Activated T-helper 2 cell treated with anti-CD3 and anti-CD28 coated beads, Interferon-gamma antibody, Interleukin-2, Interleukin-4, amounts not matched to agents 10 μg/mL and 5 μg/mL and 100 μg/mL, durations not matched to agents 14 hours and 24 hours and 36 hours (primary cell): ENCODE measurements at places on chromosomes 6 and 20.

- no peaks in the 10 kb centered on the region for H3K27me3 ChIP-seq
- no peak overlapping the region for H3K4me3 ChIP-seq
- DNase-seq, result no peak
- H3K4me1 ChIP-seq, result peaks cover 10% of the 10 kb centered on the region
- peaks cover 9% of the 10 kb centered on the region for H3K36me3 ChIP-seq
Observed at GRCh38 chr6:104771258-104771832, 88.4 kb downstream of the HACE1 start.

GRCh38 chr6:38067263-38067980 is 247.9 kb downstream of the ZFAND3 start:
- no peaks in the 10 kb centered on the region for H3K27me3 ChIP-seq
- H3K36me3 ChIP-seq, result peaks cover 23% of the 10 kb centered on the region
- H3K4me3 ChIP-seq, result no peak overlapping the region

DNA sequence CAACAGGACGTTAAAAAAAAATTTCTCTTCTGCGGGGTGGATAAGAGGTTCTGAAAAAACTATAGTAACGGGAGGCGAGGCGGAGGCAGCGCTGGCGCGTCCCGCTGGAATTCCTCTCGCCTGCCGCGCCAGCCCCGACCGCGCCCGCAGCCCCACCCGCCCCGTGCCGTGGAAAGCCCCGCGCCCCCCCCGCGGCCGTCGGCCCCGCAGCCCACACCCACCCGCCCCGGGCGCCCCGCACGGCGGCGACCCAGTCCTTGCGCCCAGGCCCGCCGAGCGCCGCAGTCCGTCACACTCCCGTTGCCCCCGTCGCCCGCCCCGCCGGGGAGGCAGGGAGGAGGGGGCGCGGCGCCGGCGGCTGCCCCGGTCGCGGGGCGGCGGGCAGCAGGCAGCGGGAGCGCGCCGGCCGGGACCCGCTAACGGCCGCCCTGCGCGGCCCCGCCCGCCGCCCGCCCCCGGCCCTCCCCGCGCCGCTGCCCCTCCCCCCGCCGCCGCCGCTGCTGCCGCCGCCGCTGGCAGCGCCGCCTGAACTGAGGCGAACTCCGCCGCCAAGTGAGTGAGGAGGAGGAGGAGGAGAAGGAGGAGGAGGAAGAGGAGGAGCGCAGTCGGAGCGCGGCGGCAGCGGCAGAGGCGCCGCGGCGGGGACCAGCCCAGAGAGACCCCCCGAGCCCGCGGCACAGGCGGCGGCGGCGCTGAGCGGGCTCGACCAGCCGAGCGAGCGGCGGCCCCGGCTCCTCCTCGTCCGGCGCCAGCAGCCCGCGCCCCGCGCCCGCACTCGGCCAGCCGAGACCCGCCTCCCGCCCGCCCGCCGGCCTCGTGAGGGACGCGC is at the start of gene QKI:
QKI (plus strand) TSS at position 602 of the 829 bp plus-strand sequence. CDS start 476 bp downstream, outside the sequence.
- peak; percentile 75 for DNase-seq
- H3K4me3 ChIP-seq, result peak within 1 kb of the TSS; percentile 87
- H3K36me3 ChIP-seq, result no peaks in the 10 kb centered on the region
- peak within 1 kb of the TSS; percentile 91 for H3K27ac ChIP-seq
- H3K27me3 ChIP-seq, result peaks cover 12% of the 10 kb centered on the region

DNA sequence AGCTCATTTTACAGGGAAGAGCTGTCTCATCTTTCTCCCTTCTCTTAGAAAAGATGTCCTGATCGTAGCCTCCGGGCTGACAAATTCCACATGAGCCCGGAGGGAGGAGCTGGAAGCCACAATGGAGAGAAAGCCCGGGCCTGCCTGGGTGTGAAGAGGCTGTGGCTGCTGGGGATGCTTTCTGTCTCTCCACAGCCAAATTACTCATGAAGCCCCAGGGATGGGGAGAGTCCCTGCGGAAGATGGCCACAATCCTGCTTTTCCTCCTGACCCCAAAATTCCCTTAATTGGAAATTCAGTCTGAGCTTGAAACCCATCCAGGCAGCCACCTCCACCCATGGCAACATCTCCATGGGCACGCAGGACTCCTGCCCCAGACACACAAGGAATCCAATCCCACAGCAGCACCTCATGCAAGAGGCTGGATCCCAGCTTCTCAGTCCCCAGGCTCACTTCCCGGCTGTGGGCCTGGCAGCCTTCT is 32.4 kb downstream of the JPH2 start:
- no peak overlapping the region for H3K27ac ChIP-seq
- H3K27me3 ChIP-seq, result peaks cover 22% of the 10 kb centered on the region
- peaks cover 3% of the 10 kb centered on the region for H3K4me1 ChIP-seq
- no peak overlapping the region for H3K4me3 ChIP-seq
- DNase-seq, result no peak

GRCh38 chr6:14144678-14145113 is 27.1 kb downstream of the CD83 start:
- DNase-seq, result peak; percentile 50
- no peaks in the 10 kb centered on the region for H3K36me3 ChIP-seq
- no peaks in the 10 kb centered on the region for H3K27me3 ChIP-seq
- H3K4me3 ChIP-seq, result no peak overlapping the region

- H3K27ac ChIP-seq, result no peak overlapping the region
- no peak overlapping the region for H3K4me3 ChIP-seq
- peaks cover 17% of the 10 kb centered on the region for H3K4me1 ChIP-seq
- DNase-seq, result no peak
- H3K27me3 ChIP-seq, result peaks cover 25% of the 10 kb centered on the region
Observed at GRCh38 chr6:99192561-99192960, 156.9 kb downstream of the FAXC start.

DNA sequence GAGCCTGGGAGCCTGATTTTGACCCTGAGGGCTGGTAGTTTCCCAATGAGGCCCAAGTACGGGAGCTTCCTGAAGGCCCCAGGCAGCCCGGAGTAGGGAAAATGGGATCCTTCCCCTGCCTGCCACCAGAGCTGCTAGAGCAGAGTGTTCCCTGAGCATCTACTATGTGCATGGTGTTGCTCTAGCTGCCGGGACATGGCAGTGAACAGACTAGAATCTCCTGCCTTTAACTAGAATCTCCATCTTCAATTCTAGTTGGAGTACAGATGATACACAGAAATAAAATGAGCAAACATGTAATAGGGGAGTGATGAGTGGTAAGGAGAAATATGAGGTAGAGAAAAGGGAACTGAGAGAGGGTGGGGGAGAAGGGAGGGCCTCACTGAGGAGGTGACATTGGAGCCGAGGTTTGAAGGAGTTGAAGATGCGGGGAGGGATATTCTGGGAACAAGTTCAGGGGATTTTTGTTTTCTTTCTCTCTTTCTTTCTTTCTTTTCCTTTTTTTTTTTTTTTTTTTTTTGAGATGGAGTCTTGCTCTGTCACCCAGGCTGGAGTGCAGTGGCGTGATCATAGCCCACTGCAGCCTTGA is 18.5 kb downstream of the VSTM2L start:
- H3K27ac ChIP-seq, result no peak overlapping the region
- peaks cover 8% of the 10 kb centered on the region for H3K4me1 ChIP-seq
- H3K4me3 ChIP-seq, result no peak overlapping the region
- peaks cover 8% of the 10 kb centered on the region for H3K27me3 ChIP-seq
- no peak for DNase-seq
- H3K36me3 ChIP-seq, result no peaks in the 10 kb centered on the region

GRCh38 chr6:31267651-31268368 is 4.1 kb downstream of the HLA-C start:
- H3K36me3 ChIP-seq, result peaks cover 54% of the 10 kb centered on the region
- H3K27me3 ChIP-seq, result no peaks in the 10 kb centered on the region
- H3K4me1 ChIP-seq, result peaks cover 18% of the 10 kb centered on the region
- no peak for DNase-seq
- H3K4me3 ChIP-seq, result peak overlapping the region; percentile 31

GRCh38 chr20:63337786-63338420 is 23.2 kb downstream of the CHRNA4 start:
- no peaks in the 10 kb centered on the region for H3K4me1 ChIP-seq
- no peaks in the 10 kb centered on the region for H3K36me3 ChIP-seq
- DNase-seq, result no peak
- no peak overlapping the region for H3K27ac ChIP-seq

- H3K27ac ChIP-seq, result no peak overlapping the region
- H3K4me1 ChIP-seq, result peaks cover 1% of the 10 kb centered on the region
- H3K4me3 ChIP-seq, result no peak overlapping the region
- peaks cover under 1% of the 10 kb centered on the region for H3K27me3 ChIP-seq
Observed at GRCh38 chr20:49987868-49988690, 5.3 kb downstream of the SNAI1 start.

DNA sequence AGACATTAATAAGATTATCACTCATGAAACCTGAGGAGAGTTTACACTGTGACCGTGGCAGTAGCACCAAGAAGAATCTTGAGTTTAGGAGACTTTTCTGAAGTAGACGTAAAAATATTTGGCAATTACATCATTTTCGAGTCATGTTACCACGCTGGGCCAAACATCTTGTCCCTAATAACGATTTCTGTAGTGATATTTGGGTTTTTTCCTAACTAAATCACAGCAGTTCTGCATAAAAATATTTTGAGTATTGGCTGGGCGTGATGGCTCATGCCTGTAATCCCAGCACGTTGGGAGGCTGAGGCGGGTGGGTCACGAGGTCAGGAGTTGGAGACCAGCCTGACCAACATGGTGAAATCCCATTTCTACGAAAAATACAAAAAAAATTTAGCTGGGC is 262.4 kb downstream of the PHF3 start:
- DNase-seq, result no peak
- no peak overlapping the region for H3K27ac ChIP-seq
- H3K4me3 ChIP-seq, result no peak overlapping the region
- no peaks in the 10 kb centered on the region for H3K27me3 ChIP-seq
- H3K36me3 ChIP-seq, result no peaks in the 10 kb centered on the region

DNA sequence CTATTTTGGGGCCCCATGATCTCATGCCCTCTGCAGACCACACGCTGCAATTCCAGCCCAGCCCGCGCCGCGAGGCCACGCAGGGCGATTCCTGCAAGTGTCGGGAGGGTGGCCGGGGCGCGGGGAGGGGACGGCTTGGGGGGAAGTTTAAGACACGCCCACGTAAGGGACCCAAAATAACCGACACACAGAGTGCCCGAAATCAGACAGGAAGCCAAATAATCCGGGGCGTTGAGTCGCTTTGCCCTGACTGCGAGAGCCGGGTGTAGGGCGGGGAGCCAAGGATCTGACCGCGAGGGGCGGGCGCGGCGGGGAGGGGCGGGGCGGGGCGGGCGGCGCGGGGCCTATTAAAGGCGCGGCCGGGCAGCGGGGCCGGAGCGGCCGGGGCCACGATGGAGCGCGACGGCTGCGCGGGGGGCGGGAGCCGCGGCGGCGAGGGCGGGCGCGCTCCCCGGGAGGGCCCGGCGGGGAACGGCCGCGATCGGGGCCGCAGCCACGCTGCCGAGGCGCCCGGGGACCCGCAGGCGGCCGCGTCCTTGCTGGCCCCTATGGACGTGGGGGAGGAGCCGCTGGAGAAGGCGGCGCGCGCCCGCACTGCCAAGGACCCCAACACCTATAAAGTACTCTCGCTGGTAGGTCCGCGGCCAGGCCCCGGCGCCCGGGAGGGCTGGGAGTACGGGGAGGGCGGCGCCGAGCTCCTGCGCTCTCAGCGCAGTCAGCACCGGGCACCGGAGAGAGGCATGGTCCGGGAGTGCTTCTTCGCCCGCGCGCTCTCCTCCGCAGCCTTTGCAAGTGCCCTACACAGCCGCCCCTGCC is at the start of gene ENPP1:
ENPP1 (plus strand) TSS at position 377 of the 816 bp plus-strand sequence; CDS start at position 393, 16 bp downstream.
- H3K27me3 ChIP-seq, result peaks cover 40% of the 10 kb centered on the region
- peak within 1 kb of the TSS; percentile 85 for H3K27ac ChIP-seq
- DNase-seq, result peak; percentile 52
- H3K36me3 ChIP-seq, result no peaks in the 10 kb centered on the region
- peaks cover 37% of the 10 kb centered on the region for H3K4me1 ChIP-seq

- H3K27me3 ChIP-seq, result peaks cover 44% of the 10 kb centered on the region
- no peaks in the 10 kb centered on the region for H3K4me1 ChIP-seq
- DNase-seq, result no peak
- no peak overlapping the region for H3K27ac ChIP-seq
- no peaks in the 10 kb centered on the region for H3K36me3 ChIP-seq
Observed at GRCh38 chr20:4342609-4343008, 327.3 kb upstream of the RNF24 start.

GRCh38 chr6:82867946-82868345 is 197.7 kb downstream of the UBE3D start:
- no peak overlapping the region for H3K4me3 ChIP-seq
- H3K4me1 ChIP-seq, result no peaks in the 10 kb centered on the region
- no peak overlapping the region for H3K27ac ChIP-seq
- DNase-seq, result no peak

- H3K4me3 ChIP-seq, result peak overlapping the region; percentile 66
- peaks cover 4% of the 10 kb centered on the region for H3K36me3 ChIP-seq
- peak; percentile 68 for DNase-seq
- H3K4me1 ChIP-seq, result peaks cover 68% of the 10 kb centered on the region
- no peaks in the 10 kb centered on the region for H3K27me3 ChIP-seq
- peak overlapping the region; percentile 98 for H3K27ac ChIP-seq
Observed at GRCh38 chr6:30769088-30769852, 24.9 kb upstream of the IER3 start.

GRCh38 chr20:37880726-37881591 is 22.0 kb upstream of the VSTM2L start:
- H3K4me1 ChIP-seq, result no peaks in the 10 kb centered on the region
- no peak for DNase-seq
- H3K27ac ChIP-seq, result no peak overlapping the region

GRCh38 chr6:11358904-11359830 is 126.7 kb upstream of the NEDD9 start:
- H3K27me3 ChIP-seq, result no peaks in the 10 kb centered on the region
- peaks cover 78% of the 10 kb centered on the region for H3K4me1 ChIP-seq
- DNase-seq, result no peak
- H3K36me3 ChIP-seq, result peaks cover 83% of the 10 kb centered on the region

DNA sequence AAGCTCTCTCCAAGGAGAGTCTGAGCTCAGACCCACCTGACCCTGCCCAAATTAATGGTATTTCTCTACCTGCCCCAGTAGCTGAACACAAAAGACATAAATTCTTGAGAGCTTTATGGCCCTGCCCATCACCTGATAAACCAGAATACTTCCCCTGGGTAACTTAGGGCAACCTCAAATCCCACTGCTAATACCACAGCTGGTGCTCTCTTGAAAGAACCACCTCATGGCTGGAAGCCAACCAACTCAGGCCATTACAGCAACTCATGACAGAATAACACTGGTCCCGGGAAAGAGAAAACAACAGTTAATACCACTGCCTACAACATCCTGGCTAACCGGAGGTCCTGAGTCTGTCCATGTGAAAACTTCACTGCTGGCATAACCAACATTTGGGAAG is 328.6 kb downstream of the NKAIN2 start:
- no peak overlapping the region for H3K27ac ChIP-seq
- no peaks in the 10 kb centered on the region for H3K36me3 ChIP-seq
- no peak overlapping the region for H3K4me3 ChIP-seq
- H3K4me1 ChIP-seq, result no peaks in the 10 kb centered on the region

DNA sequence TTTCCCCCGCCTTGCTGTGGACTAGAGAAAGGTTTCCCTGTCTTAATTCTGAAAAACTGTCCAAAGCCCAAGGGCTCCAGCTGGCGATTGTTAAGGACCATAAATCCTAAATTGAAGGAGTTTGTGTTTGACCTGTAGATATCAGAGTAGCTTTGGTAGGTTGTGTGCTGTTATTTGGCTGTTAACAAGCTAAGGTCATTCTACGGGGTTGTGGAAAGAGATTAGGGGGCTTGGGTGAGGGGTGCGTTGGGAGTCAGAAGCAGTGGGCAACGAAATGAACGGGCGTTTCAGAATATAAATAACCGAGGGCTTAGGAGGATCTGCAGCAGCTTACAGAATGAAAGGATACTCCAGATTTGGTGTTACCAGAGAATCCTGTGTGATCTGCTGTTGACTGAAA is 32.6 kb upstream of the BTN3A2 start:
- no peak for DNase-seq
- no peaks in the 10 kb centered on the region for H3K36me3 ChIP-seq
- H3K27ac ChIP-seq, result no peak overlapping the region
- H3K4me3 ChIP-seq, result peak overlapping the region; percentile 3
